Renal cortical epithelial cell (primary cell): ENCODE measurements at places on chromosomes 12 and 14. TPM values are rescaled to one million over a fixed set of nuclear protein-coding genes. Genes with fewer than 3 reads are reported as not detected.

RNASE3 gene
- not detected in 2 replicates for total RNA-seq

ABCC9 gene
- total RNA-seq, result 0.40 and 1.7 TPM in 2 replicates

TMPRSS12 gene
- not detected in 2 replicates for total RNA-seq

ADAMTS20 gene
- total RNA-seq, result not detected in 2 replicates

ATL1 gene
- 3.7 and 10.8 TPM in 2 replicates for total RNA-seq

RHOJ gene
- 0.10 TPM in 1 of 2 replicates, not detected in the other for total RNA-seq

DDX47 gene
- total RNA-seq, result 102 and 135 TPM in 2 replicates

FOXM1 gene
- 0.60 and 4.9 TPM in 2 replicates for total RNA-seq

- no peak for DNase-seq
Measured at GRCh38 chr14:101933209-101933608, 31.2 kb upstream of the DYNC1H1 start.

GRCh38 chr14:99356031-99356608 lies 84.1 kb upstream of the BCL11B start:
- DNase-seq, result no peak

DNA sequence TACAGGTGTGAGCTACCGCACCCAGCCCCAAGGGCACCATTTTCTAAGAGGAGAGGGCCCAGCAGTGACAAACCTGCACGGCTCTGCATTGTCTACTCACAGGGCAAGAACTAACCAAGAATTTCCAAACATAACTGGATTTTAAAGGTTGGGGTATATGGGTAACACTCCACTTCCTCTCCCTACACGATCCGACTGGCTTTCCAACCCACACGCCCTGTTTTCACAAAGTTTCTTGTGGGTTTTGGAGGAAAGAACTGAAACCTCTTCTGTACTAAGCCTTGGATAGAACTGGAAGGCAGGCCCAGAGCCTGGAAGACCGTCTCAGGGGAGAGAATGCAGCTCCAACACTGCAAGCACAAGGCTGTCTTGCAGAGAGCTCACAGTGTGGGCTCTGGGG lies 24.9 kb downstream of the SNRNP35 start:
- DNase-seq, result no peak

DNA sequence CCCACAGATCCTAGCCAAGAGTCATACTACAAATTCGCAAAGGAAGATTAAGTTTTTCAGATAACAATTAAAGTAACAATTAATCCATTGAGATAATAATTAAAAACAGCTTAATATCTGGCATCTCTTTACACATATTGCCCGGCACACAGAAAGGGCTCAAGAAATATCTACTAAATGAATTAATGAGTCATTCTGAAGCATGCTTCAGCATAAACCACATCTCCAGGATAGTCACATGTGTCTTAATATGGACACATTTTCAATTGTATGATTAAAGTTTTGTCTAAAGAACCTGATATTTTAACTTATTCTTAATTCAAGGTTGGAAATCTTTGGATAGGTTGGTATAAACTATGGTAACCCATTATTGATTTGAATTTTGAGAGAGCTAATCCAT lies 9.6 kb downstream of the ITPR2 start:
- peak; percentile 55 for DNase-seq

DNA sequence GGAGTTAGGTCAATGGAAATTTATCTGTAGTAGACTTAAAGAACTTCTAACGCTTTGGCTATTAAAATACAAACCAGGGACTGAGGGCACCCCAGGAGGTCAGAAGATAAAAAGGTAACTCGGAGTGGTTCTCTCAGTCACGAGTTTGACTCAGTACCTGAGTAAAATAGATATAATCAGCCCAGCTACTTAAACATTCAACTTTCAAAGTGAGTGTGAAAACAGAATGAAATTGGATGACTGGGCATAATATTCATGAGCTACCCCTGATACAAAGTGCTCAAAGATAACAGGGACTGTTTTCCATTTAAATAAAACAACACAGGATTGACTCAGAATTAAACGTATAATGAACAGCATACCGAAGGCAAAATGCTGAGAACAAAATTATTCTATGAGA lies 75.0 kb downstream of the FOXN3 start:
- DNase-seq, result no peak

DNA sequence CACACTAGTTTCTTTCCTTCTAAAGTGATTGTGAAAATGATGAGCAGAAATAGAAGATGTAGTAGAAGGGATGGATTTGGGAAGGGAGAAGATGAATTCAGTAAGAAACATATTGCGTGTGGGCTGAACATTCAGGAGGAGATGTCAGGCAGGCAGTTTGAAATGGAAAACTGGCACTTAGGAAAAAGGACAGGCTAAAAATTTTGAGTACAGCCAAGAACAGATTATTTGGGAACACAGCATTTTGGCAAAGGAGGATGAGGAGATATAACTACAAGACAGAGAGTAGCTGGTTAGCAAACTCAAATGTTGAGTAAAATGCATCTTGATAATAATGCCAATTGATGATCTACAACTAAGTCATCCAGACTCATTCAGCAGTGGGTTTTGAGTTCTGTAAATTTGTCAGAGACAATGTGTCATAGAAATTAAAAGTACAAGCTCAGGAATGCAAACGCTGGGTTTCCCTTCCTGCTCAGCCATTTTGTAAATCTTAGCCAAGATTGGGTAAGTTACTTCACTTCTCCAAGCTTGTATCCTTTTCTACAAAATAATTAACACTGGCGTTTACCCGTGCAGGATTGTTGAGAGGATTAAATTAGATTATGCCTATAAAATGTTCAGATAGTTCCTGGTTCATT lies 255.0 kb downstream of the NAV3 start:
- DNase-seq, result peak; percentile 3

- DNase-seq, result no peak
Measured at GRCh38 chr12:92073094-92073493, 72.6 kb downstream of the BTG1 start.

GRCh38 chr14:90491221-90491885 lies 94.5 kb downstream of the CALM1 start:
- no peak for DNase-seq

DNA sequence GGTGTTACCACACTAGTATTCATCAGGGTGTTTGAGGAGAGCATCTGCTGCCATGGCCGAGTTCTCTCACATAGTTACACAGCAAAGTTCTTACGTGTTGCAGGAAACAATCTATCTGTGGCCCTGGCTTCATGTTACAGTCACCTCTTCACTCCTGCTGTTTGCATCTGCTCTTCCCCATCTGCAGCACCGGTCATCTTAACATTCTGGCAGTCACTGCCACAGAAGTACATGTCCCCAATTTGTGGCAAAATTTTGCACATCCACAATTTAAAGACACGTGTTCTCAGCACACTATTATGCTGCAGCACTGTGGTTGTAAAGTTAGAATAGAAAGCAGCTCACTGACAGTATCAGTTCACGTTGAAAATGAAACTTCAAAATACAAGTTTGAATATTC lies 23.2 kb downstream of the MAPK1IP1L start:
- DNase-seq, result no peak

DNA sequence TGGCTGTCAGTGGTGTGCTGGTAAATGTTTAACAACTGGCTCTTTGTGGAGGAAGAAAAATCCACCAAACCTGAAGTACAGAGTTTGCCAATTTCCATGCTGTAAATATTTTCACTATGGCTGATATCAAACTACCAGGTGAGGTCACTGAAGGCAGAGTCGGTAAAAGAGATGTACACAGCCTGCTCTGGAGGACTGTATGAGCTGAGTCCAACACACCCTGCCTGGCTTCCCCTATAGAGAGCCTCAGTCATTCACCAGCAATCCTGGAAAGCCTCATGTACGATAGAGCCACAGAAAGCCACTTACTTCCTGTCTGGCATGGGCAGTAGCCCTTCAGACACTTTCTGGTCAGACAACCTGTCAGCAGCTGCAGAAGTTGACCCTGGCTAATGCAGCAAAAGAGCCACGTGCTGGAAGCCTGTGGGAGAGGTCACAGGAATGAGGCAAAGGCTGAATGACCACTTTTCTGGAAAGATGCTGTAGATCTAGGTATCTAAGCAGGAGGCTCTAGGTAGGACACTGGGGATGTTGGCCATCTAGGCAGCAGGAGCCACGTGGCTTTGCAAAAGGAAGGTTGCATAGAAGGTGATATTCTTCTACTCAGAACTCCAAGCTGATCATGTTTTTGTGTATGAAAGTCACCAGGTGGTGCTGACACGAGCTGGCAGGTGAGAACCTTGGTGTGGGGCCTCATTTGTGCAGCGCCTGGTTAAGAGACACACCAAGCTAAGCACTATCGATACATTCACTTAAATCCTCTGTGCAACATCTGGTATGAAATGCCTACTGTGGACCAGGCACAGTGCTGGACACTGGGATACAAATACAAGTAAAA lies 553.9 kb downstream of the VRK1 start:
- no peak for DNase-seq

- DNase-seq, result peak; percentile 67
Measured at GRCh38 chr14:94284221-94284620, 8.8 kb downstream of the SERPINA10 start.

DNA sequence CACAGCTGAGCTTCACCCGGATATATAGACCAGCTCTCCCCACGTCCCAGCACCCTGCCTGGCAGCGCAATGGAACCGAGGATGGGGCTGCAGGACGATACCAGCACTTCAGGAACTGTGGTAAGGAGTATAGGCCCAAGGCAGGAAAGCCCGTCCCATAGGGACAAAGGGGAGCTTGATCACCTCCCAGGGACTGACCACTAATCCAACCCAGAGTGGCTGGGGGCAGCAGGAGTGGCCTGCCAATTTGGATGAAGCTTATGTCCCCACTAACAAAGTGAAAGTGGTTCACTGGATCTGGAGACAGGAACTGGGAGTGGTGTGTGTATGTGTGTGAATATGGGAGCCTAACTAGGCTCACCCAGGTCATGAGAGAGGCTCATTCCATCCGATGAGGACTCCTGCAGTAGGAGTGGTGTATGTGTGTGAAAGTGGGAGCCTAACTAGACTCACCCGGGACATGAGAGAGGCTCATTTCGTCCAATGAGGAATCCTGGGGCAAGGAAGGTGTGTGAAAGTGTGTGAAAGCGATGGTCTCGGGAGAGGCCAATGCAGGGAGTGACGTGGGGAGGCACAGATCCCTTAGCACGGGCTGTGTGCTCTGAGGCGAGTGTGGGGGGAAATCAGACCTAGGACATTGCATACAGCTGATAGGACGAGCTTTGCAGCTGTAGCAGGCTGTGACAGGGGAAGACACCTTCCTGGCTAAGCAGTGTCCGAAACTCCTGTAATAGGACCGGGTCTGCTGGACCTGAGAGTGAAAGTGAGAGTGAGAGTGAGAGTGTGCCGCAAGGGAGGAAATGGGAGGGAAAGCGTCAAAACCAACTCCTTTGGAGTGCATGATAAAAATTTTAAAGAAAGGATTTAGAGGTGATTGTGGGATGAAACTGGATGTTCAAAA lies 25.7 kb downstream of the KLRK1 start:
- DNase-seq, result peak; percentile 57

GRCh38 chr14:84162633-84163032 lies 1367.3 kb upstream of the FLRT2 start:
- no peak for DNase-seq

- DNase-seq, result peak; percentile 66
Measured at GRCh38 chr14:71322655-71323250, 415.5 kb downstream of the PCNX1 start.

DNA sequence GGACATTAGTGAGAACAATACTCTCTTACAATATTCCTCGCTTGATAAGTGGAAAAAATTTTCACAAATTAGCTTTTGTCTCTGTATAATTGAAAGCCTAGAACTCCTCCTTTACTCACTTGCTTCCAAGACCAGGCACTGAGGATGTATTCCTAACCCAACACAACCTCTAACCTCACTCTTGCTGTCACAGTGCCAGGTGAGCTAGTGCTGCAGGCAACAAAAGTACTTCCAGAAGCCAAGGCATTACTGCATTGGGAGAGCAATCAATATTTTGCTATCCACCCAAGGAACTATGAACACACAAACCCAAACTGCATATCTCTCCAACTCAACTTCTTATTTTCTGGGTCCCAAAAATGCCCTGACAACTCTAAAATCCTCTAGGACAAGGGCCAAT lies 1081.0 kb downstream of the VRK1 start:
- DNase-seq, result no peak

DNA sequence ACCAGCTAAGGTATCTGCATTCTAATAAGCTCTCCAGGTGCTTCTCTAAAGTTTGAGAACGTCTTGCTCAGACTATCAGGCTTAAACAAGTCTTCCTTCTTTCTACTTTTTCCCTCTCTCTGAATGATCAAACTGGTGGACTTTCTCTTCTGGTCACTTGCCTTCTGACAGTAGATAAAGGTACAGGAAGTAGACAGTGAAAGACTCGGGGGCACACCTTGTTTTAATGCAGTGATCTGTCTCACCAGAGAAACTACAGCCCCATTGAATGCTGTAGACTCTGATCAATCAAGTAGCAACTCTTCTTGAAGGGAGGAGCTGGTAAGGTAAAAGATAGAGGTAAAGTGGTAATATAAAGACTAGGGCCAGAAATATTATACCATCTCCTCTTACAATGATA lies 48.1 kb upstream of the ATXN7L3B start:
- no peak for DNase-seq

- no peak for DNase-seq
Measured at GRCh38 chr14:34219661-34220377, 242.2 kb downstream of the SPTSSA start.
